ENCODE measurements at places on chromosomes 13 and 19. TPM values are rescaled to one million over a fixed set of nuclear protein-coding genes. Genes with fewer than 3 reads are reported as not detected.
A peak's percentile ranks its signal among the peaks of the same experiment; 100 is the strongest.

The TEX29 gene
- total RNA-seq = 2.2 TPM

The C19orf85 gene
- not detected for total RNA-seq

GRCh38 chr13:46124967-46125933 is 20.4 kb upstream of the CPB2 start:
- peak overlapping the region; percentile 7 for H3K4me3 ChIP-seq
- peaks cover 62% of the 10 kb centered on the region for H3K36me3 ChIP-seq
- H3K27ac ChIP-seq = peak overlapping the region; percentile 48
- no peaks in the 10 kb centered on the region for H3K27me3 ChIP-seq
- ATAC-seq = no peak
- peaks cover 30% of the 10 kb centered on the region for H3K4me1 ChIP-seq

DNA sequence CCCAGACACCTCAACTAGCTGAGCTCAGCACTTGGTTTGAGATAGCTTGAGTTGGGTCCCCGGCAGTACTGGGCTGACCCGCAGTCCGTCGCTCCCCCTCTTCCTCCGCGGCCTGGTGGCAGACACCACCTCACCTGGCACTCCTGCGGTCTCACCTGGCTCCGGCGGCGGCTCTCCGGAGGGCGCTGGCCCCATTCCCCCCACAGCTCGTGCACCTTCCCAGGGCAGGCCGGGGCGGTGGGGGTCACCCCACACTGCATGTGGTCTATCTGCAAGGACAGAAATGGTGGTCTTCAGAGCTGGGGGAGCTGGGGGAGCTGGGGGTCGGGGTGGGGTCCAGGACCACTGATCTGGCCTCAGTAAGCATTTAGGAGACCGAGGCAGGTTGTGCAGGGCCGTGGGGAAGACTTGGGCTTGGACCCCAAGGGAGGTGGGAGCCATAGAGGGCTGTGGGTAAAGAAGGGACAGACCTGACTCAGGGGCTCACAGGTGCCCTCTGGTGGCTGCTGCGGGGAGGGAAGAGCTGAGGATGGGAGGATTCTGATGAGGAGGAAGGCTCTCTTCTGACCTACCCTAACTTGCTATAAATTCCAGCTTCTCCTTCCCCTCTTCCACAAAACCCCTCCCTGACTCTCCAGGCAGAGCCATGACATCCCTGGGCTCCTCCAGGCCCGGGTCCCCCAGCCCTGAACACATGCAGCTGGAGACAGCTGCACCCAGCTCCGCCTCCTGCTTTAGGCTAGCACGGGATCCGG is 6.7 kb upstream of the PLIN4 start:
- H3K36me3 ChIP-seq = no peaks in the 10 kb centered on the region
- H3K27me3 ChIP-seq = no peaks in the 10 kb centered on the region
- no peak overlapping the region for H3K27ac ChIP-seq

- ATAC-seq = no peak
- no peak overlapping the region for H3K27ac ChIP-seq
- H3K27me3 ChIP-seq = no peaks in the 10 kb centered on the region
- H3K4me1 ChIP-seq = peaks cover 5% of the 10 kb centered on the region
- H3K4me3 ChIP-seq = no peak overlapping the region
These were observed 52.1 kb upstream of the EHD2 start for GRCh38 chr19:47661161-47661560.

- no peaks in the 10 kb centered on the region for H3K36me3 ChIP-seq
- peaks cover 30% of the 10 kb centered on the region for H3K27me3 ChIP-seq
- no peak overlapping the region for H3K27ac ChIP-seq
- H3K4me1 ChIP-seq = peaks cover 8% of the 10 kb centered on the region
- H3K4me3 ChIP-seq = no peak overlapping the region
These were observed 15.8 kb upstream of the CLDN10 start for GRCh38 chr13:95536632-95537241.

DNA sequence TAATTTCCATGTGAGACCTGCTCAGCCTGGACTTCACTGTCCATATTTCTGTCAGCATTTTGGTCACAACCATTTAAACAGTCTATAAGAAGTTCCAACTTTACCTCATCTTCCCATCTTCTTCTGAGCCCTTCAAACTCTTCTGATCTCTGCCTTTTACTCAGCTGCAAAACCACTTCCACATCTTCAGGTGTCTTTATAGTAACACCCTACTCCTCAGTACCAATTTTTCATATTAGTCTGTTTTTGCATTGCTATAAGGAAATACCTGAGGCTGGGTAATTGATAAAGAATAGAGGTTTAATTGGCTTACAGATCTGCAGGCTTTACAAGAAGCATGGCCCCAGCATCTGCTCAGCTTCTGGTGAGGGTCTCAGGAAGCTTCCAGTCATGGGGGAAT is 1648.9 kb upstream of the SLC10A2 start:
- no peaks in the 10 kb centered on the region for H3K27me3 ChIP-seq
- no peak overlapping the region for H3K4me3 ChIP-seq
- no peaks in the 10 kb centered on the region for H3K4me1 ChIP-seq
- H3K27ac ChIP-seq = no peak overlapping the region

The ZNF528 gene
- total RNA-seq = 11.7 TPM

GRCh38 chr13:99357131-99357596 is 50.0 kb upstream of the GPR183 start:
- peak overlapping the region; percentile 89 for H3K4me3 ChIP-seq
- ATAC-seq = peak; percentile 68
- H3K36me3 ChIP-seq = peaks cover 78% of the 10 kb centered on the region
- H3K27ac ChIP-seq = peak overlapping the region; percentile 98
- H3K4me1 ChIP-seq = peaks cover 85% of the 10 kb centered on the region
- no peaks in the 10 kb centered on the region for H3K27me3 ChIP-seq

DNA sequence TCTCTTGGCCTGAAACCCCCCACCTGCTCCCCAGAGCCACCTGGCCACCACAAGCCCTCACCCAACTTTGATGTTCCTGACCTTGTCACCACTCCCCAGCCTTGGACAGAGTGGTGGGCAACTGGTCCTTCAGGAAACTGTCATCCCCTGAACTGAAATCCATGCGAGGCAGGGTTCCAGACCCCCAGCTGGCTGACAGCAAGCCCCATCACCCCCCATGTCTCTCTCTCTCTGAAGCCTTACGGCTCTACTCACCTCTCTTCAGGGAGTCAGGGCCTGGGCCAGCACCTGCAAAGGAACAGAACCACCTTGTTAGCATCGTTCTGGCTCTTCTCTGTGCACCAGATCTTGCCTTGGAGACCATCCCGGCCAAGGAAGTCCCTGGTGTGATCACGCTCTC is 2.6 kb downstream of the LRFN1 start:
- H3K27me3 ChIP-seq = no peaks in the 10 kb centered on the region
- H3K4me3 ChIP-seq = no peak overlapping the region
- ATAC-seq = no peak

- peak; percentile 99 for ATAC-seq
- H3K4me3 ChIP-seq = peak overlapping the region; percentile 97
- H3K27me3 ChIP-seq = no peaks in the 10 kb centered on the region
- peaks cover 54% of the 10 kb centered on the region for H3K36me3 ChIP-seq
- H3K4me1 ChIP-seq = peaks cover 7% of the 10 kb centered on the region
These were observed 14.4 kb downstream of the ACP4 start for GRCh38 chr19:50804420-50805272.

DNA sequence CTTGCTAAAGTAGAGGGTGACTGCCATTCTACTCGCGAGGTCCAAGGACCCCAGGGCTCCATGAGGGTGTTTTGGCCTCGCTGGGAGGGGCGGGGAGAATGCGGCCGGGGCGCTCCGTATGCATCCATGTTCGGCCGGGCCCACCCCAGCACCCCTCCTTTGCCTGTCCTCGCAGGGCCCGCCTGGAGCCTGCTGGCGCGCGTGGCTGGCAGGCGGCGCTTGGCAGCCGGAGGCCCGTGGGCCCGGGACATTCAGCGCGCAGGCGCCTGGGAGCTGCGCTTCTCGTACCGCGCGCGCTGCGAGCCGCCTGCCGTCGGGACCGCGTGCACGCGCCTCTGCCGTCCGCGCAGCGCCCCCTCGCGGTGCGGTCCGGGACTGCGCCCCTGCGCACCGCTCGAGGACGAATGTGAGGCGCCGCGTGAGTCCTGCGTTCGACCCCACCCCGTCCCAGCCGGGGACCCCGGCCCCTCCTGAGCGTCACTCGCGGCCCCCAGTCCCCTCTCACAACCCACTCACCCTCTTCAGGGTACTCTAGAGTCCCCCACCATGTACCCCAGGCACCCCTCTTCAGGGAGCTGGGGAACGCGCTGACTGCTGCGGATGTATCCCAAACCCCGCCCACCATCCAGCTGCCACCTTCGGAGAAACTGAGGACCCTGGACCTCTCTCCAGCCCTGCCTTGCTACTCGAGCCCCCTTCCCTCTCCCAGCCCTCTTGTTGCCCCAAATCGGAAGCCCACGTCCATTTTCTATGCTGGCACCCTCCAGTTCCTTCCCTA is 4.1 kb downstream of the DLL3 start:
- H3K27ac ChIP-seq = no peak overlapping the region
- peak; percentile 63 for ATAC-seq
- peaks cover 13% of the 10 kb centered on the region for H3K4me1 ChIP-seq

The ALDH16A1 gene
- 15.5 TPM for total RNA-seq

- no peak overlapping the region for H3K27ac ChIP-seq
- H3K4me3 ChIP-seq = no peak overlapping the region
- H3K36me3 ChIP-seq = peaks cover 92% of the 10 kb centered on the region
- H3K27me3 ChIP-seq = no peaks in the 10 kb centered on the region
- ATAC-seq = no peak
These were observed 6.7 kb downstream of the LONP1 start for GRCh38 chr19:5713228-5713627.

The ZNF578 gene
- total RNA-seq = 0.85 TPM

- no peak overlapping the region for H3K4me3 ChIP-seq
- H3K36me3 ChIP-seq = no peaks in the 10 kb centered on the region
- no peak overlapping the region for H3K27ac ChIP-seq
- peaks cover 4% of the 10 kb centered on the region for H3K27me3 ChIP-seq
- ATAC-seq = no peak
- no peaks in the 10 kb centered on the region for H3K4me1 ChIP-seq
These were observed 33.1 kb upstream of the MTIF3 start for GRCh38 chr13:27483421-27483820.

DNA sequence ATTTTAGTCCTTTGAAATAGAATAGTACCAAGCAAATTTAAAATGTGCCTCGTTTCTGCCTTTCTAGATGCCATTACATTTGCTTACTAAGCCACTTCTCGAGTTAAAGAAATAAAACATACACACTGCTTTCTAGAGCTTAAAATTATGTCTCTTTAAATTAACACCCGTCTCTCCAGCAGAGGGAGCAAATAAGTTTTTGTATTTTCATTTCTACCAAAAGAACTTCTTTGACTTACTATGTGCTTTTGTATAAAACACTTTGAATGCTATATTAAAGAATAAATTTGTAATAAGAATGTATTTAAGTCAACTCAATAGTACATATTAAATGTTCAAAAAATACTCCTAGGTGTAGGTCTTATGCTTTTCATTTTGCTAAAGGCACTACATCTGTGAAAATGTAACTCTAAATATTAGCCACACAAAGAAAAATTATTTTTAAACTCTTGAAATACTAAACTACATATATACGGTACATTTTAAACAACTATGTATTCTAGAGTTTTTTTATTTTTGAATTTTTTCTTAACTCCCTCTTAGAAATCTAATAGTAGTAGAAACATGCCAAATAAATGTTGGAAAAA is 269.3 kb upstream of the MIR17HG start:
- H3K4me3 ChIP-seq = no peak overlapping the region
- no peaks in the 10 kb centered on the region for H3K36me3 ChIP-seq
- no peaks in the 10 kb centered on the region for H3K4me1 ChIP-seq
- no peaks in the 10 kb centered on the region for H3K27me3 ChIP-seq

- no peak for ATAC-seq
- no peaks in the 10 kb centered on the region for H3K36me3 ChIP-seq
- H3K4me1 ChIP-seq = no peaks in the 10 kb centered on the region
- H3K27me3 ChIP-seq = peaks cover 3% of the 10 kb centered on the region
These were observed 933.4 kb downstream of the SLITRK6 start for GRCh38 chr13:84865783-84866221.

The S1PR2 gene
- total RNA-seq = 7.9 TPM

- H3K27ac ChIP-seq = no peak overlapping the region
- H3K4me3 ChIP-seq = no peak overlapping the region
- peaks cover 15% of the 10 kb centered on the region for H3K27me3 ChIP-seq
- ATAC-seq = no peak
- H3K36me3 ChIP-seq = no peaks in the 10 kb centered on the region
- no peaks in the 10 kb centered on the region for H3K4me1 ChIP-seq
These were observed 171.6 kb upstream of the IPO5 start for GRCh38 chr13:97781891-97782305.

The RNF113B gene
- not detected for total RNA-seq

The VAV1 gene
- 114 TPM for total RNA-seq

The ZNF729 gene
- not detected for total RNA-seq

The KLK12 gene
- total RNA-seq = not detected

GRCh38 chr13:111256458-111256857 is 64.0 kb upstream of the TEX29 start:
- no peak overlapping the region for H3K27ac ChIP-seq
- ATAC-seq = no peak
- no peak overlapping the region for H3K4me3 ChIP-seq
- H3K4me1 ChIP-seq = peaks cover 19% of the 10 kb centered on the region
- H3K36me3 ChIP-seq = peaks cover 78% of the 10 kb centered on the region
- no peaks in the 10 kb centered on the region for H3K27me3 ChIP-seq

GRCh38 chr13:93412676-93413075 is 186.1 kb downstream of the GPC6 start:
- no peaks in the 10 kb centered on the region for H3K36me3 ChIP-seq
- no peaks in the 10 kb centered on the region for H3K27me3 ChIP-seq
- no peak overlapping the region for H3K27ac ChIP-seq
- no peak for ATAC-seq

The PPM1N gene
- total RNA-seq = 5.2 TPM

The CEACAM20 gene
- total RNA-seq = not detected

DNA sequence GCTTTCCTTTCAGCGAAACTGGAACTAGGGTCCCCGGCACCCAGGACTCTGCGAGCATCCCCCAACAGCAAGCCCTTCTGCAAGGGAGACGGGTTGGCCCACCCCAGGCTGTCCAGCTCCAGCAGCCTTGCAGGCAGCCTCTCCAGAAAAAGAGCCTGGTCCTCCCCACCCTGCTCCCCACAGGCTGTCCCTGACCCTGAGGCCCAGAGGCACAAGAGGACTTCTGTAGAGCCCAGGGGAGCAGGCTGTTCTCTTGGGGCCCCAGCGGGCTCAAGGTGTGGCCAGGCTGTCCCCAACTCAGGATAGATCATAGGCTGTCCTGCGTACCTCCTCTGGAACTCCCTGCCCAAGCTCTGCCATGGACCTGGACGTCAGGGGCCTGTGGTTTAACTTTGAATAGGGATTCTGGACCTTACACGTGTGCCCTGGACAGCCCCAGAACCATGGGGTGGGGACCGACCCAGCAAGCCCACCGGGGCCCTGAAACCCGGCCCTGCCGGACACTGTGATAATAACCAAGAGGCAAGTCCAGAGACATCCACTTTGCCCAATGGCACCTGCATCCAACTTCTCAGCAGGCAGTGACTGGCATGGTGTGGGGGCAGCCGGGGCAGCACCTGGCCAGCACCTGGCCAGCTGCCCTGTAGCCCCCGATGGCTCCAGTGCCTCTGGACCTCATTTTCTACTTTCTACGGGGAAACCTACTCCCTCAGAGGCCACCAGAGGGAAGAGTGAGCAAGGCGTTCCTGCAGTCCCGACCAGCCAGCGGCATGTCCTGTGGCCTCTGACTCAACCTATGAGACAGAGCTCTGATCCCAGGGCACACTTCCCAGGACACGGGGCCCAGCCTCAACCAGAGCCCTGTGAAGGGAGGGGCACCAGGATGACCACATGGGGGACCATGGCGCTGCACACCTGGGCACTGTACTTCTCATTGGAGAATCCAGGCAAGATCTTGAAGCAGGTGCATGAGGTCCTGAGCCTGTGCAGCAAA is 50.9 kb upstream of the TPM4 start:
- H3K4me3 ChIP-seq = no peak overlapping the region
- H3K36me3 ChIP-seq = no peaks in the 10 kb centered on the region
- no peaks in the 10 kb centered on the region for H3K27me3 ChIP-seq
- H3K4me1 ChIP-seq = no peaks in the 10 kb centered on the region
- H3K27ac ChIP-seq = no peak overlapping the region

The ZSCAN4 gene
- not detected for total RNA-seq
